ENCODE measurements at places on chromosomes 7 and 10.

- no peak for DNase-seq
Observed at GRCh38 chr10:73865107-73865458, 9.3 kb downstream of the CAMK2G start.

DNA sequence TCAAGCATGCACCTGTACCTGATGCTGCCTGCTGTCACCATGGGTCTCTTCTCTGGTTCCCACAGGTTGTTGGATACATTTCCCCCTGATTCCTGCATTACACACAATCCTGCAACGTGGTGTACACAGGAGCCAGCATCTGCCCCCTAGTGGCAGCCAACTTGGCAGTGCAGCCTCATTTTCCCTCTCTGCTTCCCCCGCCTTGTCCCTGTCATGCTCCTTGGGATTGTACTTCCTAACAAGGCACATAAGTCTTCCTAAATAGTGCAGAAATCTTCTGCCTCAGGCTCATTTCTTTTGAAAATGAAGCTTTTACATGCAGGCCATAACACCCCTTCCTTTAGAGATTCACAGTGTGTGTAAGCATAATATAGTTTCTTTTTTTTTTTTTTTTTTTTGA, 387.5 kb downstream of the CCSER2 start:
- DNase-seq, result no peak

- DNase-seq, result no peak
Observed at GRCh38 chr7:159122276-159122675, 22.4 kb downstream of the VIPR2 start.

DNA sequence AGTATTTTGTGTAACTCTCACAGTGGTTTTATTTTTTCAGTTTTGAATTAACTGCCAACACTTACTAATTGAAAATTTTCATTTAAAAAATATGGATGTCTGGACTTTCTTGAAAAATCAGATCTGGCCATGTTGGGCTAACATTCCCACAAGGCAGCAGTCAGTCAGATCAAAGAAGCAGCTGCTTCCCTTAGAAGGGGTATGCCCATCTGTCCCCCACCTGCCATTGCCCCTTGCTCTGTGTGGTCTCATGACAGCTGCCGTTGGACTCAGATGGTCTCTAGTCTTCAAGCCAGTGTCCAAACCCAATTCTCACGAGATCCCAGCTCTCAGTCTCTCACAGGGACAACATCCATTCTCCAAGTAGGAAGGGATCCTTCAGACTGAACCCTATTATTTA, 212.1 kb upstream of the GHITM start:
- no peak for DNase-seq
